ENCODE measurements at places on chromosomes 3 and 15.

DNA sequence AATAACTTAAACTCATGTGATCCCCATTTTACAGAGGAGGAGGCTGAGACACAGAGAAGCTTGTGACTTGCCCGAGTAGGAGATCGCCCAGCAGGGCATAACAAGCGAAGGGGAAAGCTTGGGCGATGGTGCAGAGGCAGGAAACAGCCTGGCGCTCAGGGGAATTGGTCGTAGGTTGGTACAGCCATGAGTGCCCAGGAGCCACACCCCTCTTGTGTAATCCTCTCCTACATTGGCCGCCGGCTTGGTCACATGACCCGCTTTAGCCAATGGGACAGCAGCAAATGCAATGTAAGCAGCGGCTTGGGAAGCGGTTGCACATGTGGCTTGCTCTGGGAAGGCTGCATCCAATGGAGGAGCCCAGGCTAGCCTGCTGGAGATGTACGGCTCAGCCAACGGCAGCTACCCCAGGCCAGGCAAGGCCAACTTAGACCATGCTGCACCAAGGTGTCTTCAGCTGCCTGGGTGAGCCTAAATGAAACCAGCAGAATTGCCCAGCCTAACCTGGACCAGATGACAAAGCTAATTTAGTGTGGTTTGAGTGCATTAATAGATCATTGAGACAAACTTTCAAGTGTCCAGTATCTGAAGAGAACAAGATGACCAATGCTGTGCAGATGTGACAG lies 50.3 kb upstream of the SLC6A6 start:
- no peak for DNase-seq

- no peak for DNase-seq
Measured at GRCh38 chr15:32718821-32719716, 1.3 kb downstream of the GREM1 start.

DNA sequence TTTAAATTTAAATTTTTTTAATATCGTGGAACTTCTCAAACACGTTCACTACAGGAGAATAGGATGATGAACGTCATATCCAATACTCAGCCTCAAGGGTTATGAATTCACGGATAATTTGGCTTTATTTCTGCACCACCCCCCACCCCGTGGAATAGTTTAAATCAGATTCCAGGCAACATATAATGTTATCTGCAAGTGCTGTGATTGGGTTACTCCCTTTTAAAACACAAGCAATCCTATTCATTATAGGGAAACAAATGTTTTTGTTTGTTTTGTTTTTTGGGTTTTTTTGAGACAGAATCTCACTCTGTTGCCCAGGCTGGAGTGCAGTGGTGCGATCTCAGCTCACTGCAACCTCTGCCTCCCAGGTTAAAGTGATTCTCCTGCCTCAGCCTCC lies 30.9 kb downstream of the BHLHE40 start:
- DNase-seq, result no peak

DNA sequence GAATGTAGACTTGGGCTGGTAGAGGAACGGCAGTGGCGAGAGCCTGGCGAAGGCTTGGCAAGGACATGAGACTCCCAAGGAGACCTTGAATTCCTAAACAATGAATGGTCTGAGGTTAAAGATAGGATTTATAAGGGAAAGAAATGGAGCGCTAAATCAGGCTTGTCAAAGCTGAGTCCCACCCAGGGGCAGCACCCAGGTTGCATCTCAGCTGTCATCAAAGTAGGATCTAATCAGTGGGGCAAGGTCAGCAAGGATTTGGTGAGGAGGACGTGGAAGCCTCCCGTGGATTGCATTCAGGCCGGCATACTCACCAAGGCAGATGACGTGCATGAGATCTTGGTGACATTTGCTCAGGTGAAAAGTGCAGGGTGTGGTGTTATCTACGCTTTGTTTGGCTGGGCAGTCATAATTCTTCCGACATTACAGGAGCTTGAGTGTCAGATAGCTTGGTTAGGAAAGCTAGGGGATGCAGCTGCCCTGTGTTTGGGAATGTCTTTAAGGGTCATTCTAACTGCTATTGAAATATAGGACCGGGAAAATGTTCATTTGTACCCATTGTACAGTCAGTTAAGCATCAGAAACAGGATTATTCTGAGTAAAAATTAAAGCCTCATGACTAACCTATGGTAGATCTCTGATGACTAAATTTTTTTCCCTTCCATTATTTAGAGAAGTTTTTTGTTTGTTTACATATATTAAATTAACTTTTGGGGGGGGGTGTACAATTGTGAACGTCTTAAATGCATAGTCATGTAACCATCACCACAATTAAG lies 99.4 kb upstream of the TSC22D2 start:
- no peak for DNase-seq

DNA sequence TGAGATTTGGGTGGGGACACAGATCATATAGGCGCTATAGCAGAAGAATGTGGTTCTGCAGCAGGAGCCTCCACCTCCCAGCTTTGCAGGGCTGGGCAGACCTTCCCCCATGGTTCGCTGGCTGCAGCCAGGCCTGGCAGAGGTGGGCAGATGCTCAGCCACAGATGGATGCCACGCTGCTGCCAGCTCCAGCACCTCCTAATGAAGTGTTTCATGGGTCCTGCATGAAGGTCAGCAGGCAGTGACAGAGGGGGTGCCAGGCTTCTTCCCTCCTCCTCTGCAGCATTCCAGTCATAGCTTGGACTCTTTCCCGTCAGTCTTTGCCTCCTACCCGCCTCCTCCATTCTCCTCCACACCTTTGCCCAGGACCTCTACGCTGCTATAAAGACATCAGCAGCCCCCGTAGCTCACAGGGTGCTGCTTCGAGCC lies 85.9 kb downstream of the SLCO3A1 start:
- DNase-seq, result no peak

DNA sequence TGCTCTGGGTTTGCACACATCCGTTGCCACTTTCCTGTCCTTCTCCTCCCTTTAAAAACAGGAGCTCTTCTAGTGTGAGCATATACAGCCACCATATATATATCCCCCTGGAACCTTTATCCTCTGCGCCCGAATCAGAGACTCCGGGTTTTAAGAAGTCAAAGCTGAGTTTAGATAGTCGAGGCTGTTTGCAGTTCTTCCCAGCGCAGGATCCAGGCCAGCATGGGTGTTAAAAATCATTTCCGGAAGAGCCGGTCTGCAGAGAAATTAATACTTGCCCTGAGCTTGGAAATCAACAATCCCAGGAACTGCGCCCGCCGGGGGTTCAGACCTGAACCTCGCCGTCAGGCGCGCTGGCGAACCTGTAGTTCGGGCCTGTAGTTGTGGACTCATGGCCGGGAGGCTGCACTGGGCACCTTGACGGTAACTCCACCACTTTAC lies 2.3 kb downstream of the SHOX2 start:
- no peak for DNase-seq

DNA sequence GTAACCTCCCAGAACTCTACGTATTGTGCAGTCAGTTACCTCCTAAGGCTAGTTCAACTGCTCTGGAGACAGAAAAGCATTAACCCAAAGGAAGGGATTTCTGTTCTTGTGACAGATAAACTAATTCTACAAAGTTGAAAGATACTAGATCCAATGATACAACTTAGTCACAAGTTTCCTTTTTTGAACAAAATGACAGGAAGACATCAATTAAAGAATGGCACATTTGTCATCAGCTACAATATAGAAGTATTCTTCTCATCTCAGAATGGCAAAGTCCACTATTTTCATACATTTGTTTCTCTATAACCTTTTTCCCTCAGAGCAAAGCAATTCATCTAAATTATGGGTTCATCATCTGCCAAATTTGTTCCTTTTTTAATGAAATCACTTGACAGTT lies 43.7 kb downstream of the ISL2 start:
- DNase-seq, result no peak

DNA sequence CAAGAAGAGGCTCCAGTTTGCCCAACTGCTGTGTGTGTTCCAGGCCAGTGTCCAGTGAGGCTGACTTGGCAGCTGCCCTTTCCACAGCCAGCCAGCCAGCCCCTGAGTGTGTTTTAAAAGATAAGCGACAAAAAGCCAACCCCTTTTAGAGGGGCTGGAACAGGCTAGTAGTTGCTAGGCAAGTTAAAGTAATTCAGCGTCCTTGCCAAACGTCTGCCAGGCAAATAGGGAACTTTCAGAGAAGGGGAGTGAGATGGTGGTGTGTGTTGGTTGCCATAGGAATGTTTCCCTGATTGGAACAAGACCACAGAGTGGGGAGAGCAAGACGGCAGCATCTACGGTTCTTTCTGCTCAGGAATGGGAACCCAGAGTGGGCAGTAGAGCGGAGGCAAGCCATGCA lies 86.3 kb downstream of the TMEM108 start:
- DNase-seq, result no peak

GRCh38 chr3:101574388-101575112 lies 570 bp downstream of the PCNP start:
- no peak for DNase-seq

DNA sequence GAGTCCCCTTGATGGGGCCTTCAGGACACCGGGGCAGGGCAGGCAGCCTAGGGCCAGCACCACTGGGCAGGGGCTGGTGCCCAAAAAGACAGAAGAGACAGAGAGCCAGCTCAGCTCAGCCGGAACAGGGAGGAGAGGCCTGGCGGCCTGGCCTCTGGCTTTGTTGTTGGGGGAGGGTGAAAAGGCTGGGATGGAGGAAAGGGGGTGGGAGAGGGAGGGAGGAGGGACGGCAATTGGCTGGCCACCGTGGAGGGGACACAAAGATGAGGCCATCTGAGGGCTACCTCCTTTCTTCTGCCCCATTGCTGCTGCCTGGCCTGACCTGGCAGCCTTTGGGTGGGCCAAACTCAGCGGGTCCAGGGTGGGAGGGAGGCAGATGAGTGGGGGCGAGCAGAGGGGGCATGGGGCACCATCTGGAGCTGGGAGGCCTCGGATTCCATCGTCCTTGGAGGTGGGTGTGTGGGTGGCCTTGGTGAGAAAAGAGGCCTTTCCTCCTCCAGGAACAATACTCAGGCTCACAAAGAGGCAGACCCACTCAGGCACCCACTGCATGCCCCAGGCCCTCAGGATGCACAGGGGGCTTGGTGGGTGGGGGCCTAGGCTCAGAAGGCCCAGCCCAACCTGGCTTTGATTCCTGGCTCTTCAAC lies 9.3 kb downstream of the EFCC1 start:
- no peak for DNase-seq

- DNase-seq, result no peak
Measured at GRCh38 chr3:31367518-31367917, 165.2 kb upstream of the STT3B start.

- no peak for DNase-seq
Measured at GRCh38 chr3:192481638-192482037, 245.7 kb downstream of the FGF12 start.

GRCh38 chr3:120791913-120792312 lies 49.4 kb downstream of the GTF2E1 start:
- no peak for DNase-seq

- DNase-seq, result no peak
Measured at GRCh38 chr3:165522386-165522785, 314.8 kb downstream of the BCHE start.

DNA sequence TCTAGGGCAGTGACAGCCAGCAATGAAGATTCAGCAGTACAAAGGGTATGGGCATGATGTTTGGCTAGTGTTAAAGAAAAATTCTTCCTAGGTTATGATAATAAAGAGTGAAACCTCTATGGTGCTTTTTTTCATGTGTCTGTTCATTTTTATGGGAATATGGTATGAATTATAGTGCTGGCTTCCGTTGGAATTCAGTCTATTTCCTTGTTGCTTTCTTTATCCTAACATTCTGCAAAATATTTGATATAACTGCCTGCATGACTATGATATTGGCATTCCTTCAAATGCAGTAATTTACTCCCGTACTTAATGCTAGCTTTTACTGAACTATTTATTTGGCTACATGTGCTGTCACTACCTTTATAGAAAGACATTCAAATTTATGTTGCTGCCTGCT lies 57.6 kb upstream of the ATP11B start:
- no peak for DNase-seq

- DNase-seq, result no peak
Measured at GRCh38 chr3:51813539-51813938, 34.5 kb upstream of the IQCF6 start.

DNA sequence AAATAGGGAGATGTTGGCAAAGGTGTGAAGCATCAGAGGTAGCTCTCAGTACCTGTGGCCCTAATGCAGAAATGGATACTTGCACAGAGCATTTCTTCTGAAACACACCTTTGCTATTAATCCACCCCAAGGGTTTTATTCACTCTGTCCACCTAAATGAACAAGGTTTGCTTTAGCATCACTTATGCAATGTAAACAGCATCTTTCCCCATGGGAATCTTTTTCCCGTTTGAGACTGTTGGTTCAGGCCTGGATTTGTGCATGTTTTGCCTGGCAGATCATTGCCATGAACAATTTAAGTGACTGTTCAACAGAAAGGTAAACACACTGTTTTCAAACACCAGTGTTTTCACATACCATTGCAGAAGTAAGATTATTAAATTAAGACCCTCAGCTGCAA lies 508.3 kb downstream of the SOX2 start:
- DNase-seq, result no peak

- no peak for DNase-seq
Measured at GRCh38 chr3:32432711-32433530, 41.3 kb downstream of the CMTM7 start.

GRCh38 chr15:63157891-63158431 lies 684 bp upstream of the RPS27L start:
- DNase-seq, result peak; percentile 3

DNA sequence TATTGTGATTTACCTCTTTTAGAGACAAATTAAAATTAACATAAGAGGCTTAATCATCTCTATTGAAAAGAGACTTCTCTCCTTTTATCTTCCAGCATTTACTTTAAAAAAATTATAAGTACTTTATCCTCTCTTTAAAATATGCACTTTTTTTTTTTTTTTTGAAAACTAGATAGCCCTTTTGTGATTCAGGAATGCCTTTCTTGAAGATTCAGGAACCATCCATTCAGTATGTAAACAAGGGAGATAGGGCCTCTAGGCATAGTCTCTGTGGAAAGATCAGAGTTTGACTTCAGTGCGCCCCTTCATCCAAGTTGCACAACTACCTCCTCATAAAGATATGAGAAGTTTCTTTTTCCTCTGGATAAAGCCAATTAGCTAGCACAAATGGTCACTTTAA lies 1163.7 kb downstream of the SI start:
- no peak for DNase-seq

DNA sequence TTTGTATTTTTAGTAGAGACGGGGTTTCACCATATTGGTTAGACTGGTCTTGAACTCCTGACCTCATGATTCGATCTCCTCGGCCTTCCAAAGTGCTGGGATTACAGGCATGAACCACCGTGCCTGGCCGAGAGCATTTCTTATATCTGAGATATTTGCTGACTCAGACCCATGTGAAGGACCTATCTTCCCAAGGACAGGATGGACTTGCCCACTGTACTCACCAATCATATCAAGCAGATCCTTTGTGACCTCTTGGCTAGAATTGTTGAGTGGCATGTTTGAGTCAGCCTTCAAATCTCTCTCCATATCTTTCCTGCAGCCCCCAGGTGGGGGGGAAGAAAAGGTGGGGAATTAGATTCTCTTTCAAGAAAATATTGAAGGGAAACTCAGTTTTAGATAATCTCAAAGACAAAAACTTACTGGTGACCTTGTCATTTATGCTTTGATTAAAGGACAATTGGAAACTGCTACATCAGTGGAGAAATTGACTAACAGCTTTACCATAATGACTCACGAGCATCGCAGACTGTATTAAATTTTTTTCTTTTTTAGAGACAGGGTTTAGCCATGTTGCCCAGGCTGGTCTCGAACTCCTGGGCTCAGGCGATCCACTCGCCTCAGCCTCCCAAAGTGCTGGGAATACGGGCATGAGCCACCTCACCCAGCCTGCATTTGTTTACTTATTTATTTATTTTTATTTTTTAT lies 3.1 kb downstream of the C3orf62 start:
- no peak for DNase-seq

GRCh38 chr3:5690904-5691532 lies 503.5 kb downstream of the EDEM1 start:
- DNase-seq, result no peak

Measured in stimulated activated CD4-positive, alpha-beta T cell treated with anti-CD3 and anti-CD28 coated beads, TNF-alpha, amount 100 ng/mL, for 4 hours (primary cell).